Cerebellar cortex (tissue), 1 donor: ENCODE measurements at places on chromosomes 16 and 17.

DNA sequence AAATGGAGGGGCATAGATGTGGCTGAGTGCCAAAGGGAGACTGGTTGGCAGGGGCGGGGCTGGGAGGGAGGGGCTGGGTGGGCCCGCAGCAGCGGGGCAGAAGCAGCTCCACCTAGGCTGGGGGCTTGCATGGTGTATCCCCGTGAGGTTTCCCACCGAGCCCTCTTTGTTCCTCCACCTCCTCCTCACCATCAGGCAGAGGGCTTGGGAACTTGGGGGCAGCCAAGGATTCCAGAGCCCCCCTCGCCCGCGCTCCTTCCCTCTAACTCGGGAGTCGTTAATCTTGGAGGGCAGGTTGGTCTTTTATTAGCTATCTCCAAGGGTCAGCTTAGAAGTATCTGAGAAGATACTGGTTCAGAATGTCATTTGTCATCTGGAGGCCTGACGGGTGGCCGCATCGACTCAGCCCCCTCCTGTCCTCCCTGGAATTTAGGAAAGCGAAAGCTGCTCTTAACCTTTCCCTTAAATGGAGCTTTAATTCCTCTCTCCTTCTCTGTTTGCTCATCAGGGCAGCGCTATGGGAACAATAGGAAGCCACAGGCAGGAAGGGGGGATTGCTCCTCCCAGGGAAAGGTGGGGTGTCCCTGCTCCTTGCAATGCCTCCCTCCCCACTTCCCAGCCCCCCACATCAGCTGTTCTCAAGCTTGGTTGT, 274.3 kb upstream of the XYLT1 start:
- no peak for DNase-seq

GRCh38 chr16:4489030-4489429, 12.8 kb downstream of the HMOX2 start:
- DNase-seq: no peak

GRCh38 chr17:15261802-15262290, 3.3 kb downstream of the PMP22 start:
- DNase-seq: peak; percentile 4

GRCh38 chr17:1160591-1161390, 19.0 kb downstream of the ABR start:
- no peak for DNase-seq

DNA sequence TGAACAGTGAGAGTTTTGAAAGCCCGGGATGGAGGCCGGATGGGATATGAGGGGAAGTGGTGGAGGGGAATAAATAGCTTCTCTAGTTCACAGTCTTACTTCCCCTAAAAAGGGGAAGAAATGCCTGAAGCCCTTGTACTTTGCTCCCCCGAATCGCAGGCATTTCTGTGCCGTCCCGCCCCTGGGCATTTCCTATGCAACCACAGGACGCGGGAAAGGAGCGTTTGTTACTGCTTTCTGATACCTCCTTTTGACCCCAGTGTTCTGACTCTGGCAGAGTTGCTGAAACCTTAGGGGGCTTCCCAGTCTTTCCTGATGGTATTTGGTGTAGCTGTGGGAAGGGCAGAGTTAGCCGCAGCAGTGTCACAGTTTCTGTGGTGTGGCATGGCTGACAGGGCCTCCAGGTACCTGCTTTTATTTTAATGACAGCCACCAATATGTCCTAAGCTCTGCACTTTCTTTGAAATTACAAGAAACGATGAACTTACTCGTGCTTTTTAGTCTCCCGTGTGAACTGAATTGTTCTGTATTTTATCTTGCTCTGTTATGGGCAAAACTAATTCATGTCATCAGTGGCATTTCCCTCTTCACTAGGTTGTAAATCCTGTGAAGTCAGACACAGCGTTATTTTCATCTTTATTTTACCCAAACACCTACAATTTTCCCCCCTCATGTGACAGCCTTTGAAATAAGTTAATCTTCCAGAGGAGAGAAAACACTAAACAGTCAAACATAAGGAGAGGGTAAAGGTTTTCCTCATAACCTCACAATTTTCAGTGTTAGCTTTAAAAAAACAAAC, 27.1 kb downstream of the USP10 start:
- DNase-seq: no peak

- no peak for DNase-seq
Measured at GRCh38 chr17:12231355-12231682, 210.6 kb downstream of the MAP2K4 start.

GRCh38 chr17:45172541-45173286, 11.0 kb downstream of the HEXIM2 start:
- DNase-seq: peak; percentile 95

DNA sequence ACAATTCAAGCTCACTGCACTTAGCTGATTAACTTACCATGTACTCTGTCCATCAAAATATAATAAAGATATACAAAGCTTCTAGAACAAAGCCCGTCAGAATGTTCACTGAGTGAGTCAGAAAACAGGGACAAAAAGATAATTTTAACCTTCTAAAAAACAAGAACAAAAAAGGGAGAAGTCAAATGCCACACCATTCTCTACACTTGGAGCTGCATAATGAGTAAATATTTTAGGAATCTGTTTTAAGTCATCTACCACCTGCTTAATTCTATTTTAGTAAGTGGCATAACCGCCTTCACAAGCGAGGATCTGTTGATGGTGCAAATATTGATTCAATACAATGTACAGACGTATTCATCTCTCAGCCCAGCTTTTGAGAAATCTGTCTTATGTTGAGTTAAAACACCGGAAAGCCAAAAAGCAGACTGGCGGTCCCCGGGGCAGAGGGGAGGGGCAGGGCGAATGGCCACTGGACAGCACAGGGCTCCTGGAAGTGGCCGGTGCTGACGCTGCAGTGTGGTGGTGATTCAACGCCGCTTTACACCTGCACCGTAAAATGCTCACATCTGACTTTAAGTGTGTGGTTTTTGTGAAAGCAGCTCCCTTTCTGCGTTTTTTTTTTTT, 20.1 kb downstream of the RAB40B start:
- DNase-seq: no peak

- no peak for DNase-seq
Measured at GRCh38 chr16:4265676-4266075, 7.1 kb downstream of the TFAP4 start.
